ENCODE measurements at places on chromosomes 1 and 21. TPM values are rescaled to one million over a fixed set of nuclear protein-coding genes. Genes with fewer than 3 reads are reported as not detected.

DNA sequence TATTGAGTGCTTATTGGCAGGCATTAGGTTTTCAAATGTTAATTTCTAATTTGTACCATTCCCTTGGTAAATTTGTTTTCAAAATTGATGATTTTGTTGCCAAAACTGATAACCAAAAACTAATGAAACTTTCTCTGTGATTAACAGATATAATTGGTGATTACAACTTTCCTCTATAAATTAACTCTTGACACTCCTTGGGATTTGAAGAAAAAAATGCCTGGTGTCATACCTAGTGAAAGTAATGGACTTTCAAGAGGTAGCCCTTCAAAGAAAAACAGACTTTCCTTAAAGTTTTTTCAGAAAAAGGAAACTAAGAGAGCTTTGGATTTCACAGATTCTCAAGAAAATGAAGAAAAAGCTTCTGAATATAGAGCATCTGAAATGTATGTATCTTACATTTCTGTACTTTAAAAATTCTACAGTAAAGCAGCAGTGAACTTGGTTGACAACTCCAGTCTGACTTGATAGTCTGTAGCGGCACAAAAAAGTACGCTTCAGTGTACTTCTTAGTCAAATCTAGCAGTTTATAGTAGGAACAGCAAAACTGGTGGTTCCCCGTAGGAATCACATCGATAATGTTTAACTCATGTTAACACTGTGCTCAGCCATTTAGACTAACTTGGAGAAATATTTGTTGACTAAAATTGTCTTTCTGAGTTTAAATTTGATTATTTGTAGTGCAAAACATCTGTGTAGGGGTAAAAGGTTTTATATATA lies 3.0 kb downstream of the USP1 start:
- DNase-seq: no peak

DNA sequence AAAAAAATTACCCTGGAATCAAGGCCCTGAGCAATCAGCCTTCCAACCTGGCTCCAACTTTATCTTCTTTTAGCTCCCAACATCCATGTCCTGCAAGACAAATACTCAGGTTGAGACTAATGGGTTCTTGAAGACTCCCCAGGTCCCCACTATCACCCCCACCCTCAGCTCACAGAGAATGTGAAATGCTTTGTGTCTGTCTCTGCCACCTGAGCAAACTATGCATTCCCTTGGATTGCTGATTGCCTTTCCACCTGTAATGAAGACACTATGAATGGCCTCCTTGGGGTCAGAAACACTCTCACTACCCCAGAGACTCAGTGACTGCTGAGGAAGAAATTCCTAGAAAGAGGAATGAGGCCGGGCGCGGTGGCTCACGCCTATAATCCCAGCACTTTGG lies 121.2 kb upstream of the GALNT2 start:
- no peak for DNase-seq

DNA sequence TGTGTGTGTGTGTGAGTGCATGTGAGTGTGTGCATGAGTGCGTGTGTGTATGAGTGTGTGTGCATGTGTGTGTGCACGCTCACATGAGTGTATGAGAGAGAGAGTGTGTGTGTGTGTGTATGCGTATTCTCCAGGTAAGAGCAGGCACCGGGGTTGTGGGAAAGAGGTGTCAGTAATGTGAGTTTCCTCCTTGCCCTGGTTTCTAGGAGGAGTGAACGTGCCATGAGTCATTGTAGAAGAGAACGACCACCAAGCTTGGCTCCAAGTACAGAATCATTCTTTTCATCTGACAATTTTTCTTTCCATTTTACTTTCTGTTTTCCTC lies 79.1 kb downstream of the POFUT2 start:
- no peak for DNase-seq

DNA sequence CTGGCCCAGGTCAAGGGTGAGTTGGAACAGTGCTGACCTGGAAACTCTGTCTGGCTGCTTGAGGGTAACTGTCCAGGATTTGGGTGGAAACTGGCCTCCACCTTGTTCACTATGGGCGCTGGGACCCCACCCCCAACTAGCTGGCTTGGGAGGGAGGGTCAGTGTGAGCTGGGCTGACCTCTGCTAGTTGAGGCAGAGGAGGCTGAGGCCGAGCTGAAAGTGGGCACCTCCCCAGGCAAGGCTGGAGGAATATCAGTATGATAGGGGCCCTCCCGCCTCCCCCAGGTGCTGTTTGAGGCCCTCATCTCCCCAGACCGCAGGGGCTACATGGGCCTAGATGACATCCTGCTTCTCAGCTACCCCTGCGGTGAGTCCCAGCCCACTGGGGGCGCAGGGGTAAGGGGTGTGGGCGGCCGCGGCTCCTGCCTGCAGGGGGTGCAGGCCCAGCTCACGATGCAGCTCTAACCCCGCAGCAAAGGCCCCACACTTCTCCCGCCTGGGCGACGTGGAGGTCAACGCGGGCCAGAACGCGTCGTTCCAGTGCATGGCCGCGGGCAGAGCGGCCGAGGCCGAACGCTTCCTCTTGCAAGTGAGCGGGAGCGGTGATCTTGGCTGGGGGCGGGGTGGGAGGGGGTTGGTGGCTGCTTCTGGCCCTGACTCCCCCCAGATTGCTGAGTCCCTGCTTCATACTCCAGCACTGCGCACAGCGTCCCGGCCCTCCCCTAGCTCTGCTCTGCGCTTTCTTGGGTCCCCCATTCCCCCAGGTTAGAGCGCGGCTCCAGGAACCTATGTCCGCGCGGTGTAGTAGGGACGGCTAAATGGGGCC lies 22.9 kb downstream of the PTPRU start:
- DNase-seq: no peak

DNA sequence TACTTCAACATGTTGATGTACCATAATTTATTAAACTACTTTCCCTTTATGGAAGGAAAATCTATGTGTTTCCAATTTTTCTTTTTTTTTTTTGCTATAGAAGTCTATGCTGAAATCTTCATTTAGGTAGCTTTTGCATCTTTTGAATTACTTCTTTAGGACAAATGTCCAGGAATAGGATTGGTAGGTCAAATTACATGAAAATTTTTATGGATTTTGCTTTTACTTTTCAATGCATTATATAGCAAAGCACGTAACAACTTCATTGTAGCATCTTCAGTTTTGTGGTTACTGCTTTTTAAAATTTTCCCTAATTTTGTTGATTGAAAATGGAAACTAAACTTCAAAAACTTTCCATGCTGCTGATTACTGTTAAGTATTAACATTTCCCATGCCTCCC lies 12.0 kb upstream of the PLA2G2C start:
- DNase-seq: no peak

Gene COL24A1
- total RNA-seq: 1.6 TPM

Gene HES3
- not detected for total RNA-seq

Gene NR1I3
- not detected for total RNA-seq

Gene TRIM63
- not detected for total RNA-seq

Gene PBX1
- total RNA-seq: 197 TPM

All from frontal cortex (tissue), 4 donors.